Kidney glomerular epithelial cell (primary cell): ENCODE measurements at places on chromosomes 5 and 9.
A peak's percentile ranks its signal among the peaks of the same experiment; 100 is the strongest.

- no peak for DNase-seq
Measured at GRCh38 chr9:21994556-21995005, at the start of gene CDKN2B-AS1. Gene CDKN2B-AS1, plus strand, starts transcription at chr9:21994791.

DNA sequence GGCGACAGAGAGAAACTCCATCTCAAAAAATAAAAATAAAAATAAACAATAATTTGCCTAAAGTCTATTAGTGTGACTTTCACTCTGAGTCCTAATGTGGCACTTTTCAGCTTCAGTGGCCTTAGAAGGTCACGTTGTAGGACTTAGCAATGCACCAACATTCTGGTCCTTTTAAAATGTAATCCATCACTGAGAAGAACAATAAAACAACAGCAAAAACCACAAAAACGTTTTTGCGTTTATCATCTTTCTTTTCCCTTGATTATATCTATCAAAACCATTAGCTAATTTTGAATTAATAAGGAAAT is 190.1 kb upstream of the ZNF608 start:
- no peak for DNase-seq

DNA sequence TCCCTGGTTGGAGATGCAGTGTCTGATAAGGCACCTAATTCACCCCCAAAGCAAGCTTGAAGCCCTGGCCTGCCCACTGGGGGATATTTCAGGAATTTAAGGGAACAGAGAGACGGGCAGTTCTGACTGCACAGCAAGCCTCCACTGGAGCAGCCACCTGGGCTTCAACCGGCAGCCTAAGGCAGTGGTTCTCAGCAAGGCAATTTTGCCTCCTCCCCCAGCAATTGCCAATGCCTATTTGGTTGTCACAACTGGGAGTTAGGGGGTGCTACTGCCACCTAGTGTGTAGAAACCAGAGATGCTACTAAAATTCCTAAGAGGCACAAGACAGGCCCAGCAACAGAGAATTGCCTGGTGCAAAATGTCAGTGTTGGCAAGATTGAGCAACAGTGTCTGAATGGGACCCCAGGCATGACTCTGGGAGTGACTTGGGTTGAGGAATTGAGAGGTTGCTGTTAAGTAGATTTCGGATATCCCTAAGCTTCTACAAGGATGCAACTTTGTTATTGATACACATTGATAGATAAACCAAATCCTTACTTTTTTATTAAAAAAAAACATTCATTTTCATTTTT is 58.7 kb upstream of the CTSL start:
- DNase-seq, result no peak

DNA sequence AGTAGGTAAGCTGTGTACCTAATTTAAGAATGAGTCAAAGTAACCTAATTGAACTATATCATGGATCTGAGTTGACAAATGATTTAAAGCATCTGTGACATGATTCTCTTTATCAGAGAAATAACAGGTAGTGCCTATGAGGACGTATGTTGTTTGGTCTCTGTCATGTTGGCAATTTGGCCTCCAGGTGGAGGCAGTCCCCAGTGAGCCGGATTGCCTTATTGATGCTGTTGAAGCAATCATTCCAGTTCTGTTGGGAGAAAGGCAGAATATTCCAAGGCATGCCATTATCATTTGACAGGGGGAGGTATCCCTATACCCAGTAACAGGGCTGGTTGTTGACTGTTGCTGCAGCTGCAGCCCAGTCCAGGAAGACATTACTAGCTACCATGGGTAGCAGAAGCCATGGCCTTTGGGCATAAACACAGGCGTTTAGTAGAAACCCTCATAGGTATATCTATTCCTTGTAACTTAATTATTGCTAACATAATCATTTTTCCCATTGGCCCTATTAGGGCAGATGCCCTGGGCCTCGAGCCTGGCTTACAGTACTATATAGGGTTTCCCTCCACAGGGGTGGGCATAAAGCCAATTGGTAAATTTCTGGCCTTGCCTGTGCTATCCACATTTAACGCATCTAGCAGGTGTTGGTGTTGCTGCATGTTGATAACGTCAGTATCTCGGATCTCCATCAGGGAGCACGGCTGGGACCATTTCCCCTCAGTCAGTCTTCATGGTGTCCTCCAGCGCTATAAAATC is 12.2 kb upstream of the SLC22A4 start:
- DNase-seq, result no peak

GRCh38 chr5:179284751-179285631 is 60.3 kb downstream of the ADAMTS2 start:
- no peak for DNase-seq

- DNase-seq, result no peak
Measured at GRCh38 chr9:21114311-21114710, 27.3 kb downstream of the IFNW1 start.

DNA sequence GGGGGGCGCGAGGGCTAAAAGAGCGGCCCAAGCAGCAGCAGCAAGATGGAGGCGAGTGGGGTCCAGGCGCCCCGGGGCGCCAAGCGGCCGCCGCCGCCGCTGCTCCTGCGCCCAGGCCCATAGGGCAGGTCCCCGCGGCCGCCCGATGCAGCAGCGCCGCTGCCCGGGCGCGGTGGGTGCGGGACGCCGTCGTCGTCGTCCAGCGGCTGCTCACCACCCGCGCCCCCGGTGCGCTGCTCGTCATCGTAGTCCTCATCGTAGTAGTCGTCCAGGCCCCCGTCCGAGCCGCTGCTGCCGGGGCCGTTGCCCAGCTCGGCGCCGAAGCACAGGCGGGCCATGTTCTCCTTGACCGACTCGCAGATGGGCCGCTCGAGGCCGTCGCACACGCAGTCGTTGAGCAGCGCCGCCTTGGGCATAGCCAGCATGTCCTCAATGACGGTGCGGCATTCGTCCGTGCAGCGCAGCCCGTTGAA is 1.5 kb downstream of the GAS1 start:
- DNase-seq, result peak; percentile 33

GRCh38 chr5:66741394-66741793 is 145.2 kb downstream of the MAST4 start:
- no peak for DNase-seq

DNA sequence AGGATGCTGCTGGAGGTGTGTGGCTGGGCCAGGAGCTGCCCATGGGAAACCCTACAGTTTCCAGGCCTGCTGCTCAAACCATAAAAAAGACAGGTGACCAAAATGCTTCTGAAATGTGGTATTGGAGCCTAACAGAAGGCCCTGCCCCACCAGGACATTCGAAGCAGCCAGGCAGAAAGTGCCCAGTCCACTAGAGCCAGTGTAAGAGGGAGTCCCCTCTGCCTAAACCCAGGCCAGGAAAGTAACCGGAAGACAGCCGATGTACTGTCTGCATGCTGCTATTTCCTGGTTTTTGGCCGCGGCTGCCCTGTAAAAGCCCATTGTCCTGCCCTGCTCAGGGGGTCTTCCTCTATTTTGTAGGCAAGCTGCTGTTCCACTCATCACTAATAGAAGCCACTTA is 150.7 kb upstream of the IRX2 start:
- no peak for DNase-seq

DNA sequence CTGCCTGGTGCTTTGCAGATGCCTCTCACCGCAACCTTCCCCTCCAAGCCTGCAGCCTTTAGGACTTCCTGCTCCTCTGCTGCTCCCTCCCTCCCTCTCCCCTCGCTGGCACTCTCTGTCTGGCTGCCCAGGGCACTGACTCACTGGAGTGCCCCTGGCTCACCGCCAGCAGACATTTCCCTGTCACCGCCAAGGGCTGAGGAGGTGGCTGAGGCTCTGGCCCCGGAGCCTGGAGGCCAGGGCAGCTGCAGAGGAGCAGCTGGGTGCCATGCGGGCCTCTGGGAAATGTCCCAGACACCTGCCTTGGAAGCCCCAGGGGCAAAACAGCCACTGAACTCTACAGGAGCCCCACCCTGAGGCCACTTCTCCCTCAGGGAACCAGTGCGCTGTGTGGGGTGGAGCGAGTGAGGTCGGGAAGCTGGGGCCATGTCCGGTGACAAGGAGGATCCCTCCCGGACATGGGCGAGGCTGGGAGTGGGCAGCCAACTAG is 53.4 kb downstream of the TENT4A start:
- DNase-seq, result peak; percentile 93

GRCh38 chr9:34279411-34279810 is 49.7 kb downstream of the KIF24 start:
- no peak for DNase-seq

GRCh38 chr9:76369583-76369982 is 24.6 kb downstream of the RFK start:
- DNase-seq, result peak; percentile 90

DNA sequence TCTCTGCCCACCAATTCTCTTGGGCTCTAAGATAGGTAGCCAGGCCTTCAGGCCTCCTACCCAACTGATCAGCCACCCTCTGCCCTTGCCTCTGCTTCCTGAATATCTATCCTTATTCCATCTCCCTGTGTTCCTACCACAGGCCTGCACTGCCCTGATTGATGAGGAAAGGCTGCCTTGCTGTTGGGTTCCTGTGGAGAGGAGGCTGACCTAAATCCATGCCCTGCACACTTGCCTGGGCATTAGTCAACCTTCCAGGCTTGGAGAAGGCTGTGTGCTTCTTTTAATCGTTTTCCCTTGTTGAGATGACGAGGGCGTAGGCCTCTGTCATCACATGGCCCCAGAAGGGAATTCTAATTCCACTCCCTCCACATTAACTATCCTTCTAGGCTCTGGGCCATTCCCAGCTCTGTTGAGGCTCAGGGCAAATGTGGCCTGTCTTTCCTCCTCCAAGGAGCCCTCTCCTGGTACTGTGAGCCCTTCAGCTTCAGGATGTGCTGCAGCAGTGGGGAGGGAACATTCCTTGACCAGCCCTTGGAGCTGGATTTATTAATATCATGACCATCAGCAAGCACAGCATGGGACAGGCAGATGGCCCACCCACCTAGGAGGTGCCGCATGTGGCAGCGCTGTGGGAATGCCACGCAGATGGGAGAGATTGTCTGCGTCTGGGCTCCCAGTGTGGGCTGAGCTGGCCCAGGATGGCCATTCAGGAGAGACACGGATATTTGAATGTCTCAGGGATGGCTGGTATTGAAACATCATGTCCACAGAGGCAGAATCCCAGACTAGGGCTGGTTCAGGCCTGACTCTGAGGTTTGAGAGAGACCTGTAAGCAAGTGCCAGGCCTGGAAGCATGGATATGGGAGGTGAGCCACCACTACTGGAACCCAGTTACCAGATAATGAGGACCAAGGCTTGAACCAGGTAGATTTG is 40.9 kb downstream of the ANGPTL2 start:
- no peak for DNase-seq

DNA sequence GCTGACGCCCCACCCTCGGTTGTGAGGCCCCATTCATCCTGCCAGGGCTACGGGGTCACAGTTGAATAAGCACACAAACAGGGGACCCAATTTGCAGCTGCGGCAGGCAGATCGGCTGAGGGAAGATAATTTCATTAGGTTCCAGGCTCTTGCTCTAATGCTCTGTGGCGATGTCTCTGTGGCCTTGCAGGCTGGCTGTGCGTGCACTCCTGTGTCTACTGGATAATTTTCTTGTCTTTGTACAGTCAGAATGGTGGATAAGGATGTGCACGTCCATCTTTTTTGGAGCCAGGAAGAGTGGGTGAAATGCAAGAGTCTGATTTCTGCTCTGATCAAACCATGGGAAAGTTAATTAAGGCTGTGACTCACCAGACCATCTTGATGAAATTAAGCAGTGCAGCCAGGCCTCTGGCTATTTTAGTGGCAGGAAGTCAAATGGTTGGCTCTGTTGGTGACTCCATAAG is 39.2 kb downstream of the NSG2 start:
- DNase-seq, result no peak

GRCh38 chr5:135150767-135151166 is 116.7 kb upstream of the PITX1 start:
- no peak for DNase-seq

- DNase-seq, result no peak
Measured at GRCh38 chr5:44048276-44048984, 340.8 kb downstream of the FGF10 start.

GRCh38 chr5:172199446-172199845 is 5.5 kb downstream of the EFCAB9 start:
- DNase-seq, result no peak

- peak; percentile 86 for DNase-seq
Measured at GRCh38 chr5:179023528-179024189, at the start of gene ZNF879. Gene ZNF879, plus strand, starts transcription at chr5:179023804. Its CDS starts 1,201 bp downstream, at chr5:179025005.

DNA sequence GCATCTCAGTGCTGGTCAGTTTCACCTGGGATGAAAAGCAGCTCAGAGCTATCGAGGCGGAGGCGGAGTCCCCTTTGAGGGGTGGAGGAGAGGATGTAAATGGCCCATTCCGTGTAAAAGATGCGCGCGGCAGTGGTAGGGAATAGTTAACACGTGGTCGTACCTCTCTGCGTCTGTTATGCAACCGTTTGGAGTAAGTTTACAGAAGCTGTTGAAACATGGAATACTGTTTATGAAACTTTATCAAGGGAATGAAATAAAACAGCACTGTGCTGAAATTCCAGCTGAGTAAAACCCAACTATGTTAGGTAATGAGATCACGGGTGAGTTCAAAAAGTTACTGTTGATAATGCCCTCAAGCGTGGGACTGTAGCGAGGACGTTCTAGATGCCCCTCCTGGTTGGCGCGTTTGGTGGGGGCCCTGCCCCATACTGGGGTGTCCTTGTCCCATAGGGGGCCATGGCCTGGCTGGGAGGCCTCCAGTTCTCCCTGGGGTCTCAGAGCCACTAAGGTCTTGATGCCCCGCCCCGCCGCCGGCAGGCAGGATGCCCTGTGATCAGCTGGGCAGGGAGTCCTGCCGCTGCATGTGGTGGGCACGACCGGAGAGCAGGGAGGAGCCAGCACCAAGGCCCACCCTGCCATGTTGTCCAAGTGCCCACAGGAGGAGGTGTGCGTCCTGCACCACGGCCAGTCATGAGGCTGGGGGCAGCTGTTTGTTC is 90.9 kb downstream of the COL5A1 start:
- no peak for DNase-seq

DNA sequence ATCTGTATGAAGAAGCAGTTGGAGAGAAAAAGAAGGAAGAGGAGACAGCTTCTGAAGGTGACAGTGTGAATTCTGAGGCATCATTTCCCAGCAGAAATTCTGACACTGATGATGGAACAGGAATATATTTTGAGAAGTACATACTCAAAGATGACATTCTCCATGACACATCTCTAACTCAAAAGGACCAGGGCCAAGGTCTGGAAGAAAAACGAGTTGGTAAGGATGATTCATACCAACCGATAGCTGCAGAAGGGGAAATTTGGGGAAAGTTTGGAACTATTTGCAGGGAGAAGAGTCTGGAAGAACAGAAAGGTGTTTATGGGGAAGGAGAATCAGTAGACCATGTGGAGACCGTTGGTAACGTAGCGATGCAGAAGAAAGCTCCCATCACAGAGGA is 48.7 kb downstream of the CMYA5 start:
- no peak for DNase-seq

DNA sequence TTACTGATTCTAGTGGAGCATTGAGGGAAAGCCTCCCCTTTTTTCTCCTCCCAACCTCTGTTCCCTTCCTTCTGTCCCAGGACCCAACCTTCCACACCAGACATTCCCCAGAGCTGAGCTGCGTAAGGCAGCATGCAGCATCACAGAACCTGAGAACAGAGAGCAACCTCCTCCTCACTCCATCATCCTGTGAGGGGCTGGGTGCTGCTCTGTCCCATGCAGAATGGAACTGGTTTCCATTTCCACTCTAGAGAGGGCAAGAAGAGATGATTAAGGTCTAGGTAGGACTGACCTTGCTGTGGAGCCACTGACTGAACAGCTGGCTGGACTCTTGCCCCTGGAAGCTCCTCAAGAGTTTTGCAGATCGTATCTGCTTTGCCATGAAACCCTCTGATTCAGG is 30.1 kb upstream of the IL7R start:
- no peak for DNase-seq

- DNase-seq, result no peak
Measured at GRCh38 chr5:6403416-6403815, 25.1 kb upstream of the MED10 start.

- no peak for DNase-seq
Measured at GRCh38 chr5:126858441-126858840, 81.5 kb downstream of the LMNB1 start.
